HTR-8/SVneo (cell line): ENCODE measurements at places on chromosomes 5 and 9.

GRCh38 chr5:175384724-175385552, 59.0 kb downstream of the DRD1 start:
- no peak for DNase-seq

GRCh38 chr9:94639999-94640376, 670 bp upstream of the FBP1 start:
- DNase-seq: no peak

DNA sequence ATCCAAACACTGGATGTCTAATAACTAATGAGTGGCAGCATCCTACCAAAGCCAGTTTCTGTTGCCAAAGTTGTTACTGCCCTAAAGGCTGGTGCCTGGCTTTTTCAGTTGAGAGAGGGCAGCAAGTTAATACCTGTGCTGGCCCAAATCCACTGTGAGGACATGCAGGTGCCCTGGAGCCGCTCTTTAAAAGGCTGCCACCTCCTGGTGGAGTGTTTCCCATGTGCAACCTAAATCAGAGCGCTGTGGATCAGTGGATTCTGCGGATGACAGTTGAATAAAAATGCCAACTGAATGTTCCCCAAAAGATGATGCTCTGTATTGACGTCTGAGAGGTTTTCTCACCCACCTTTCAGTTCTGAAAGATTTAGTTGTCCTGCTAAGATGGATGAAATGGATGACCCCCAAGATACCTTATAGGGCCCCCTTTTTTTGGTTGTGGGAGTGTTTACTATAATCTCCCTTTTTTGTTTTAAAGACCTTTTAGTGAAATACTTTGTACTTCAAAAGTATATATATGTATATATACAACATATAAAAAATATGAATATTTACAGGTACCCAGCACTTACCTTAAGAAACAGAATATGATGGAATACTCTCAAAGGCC, 146.4 kb downstream of the EGFLAM start:
- no peak for DNase-seq

DNA sequence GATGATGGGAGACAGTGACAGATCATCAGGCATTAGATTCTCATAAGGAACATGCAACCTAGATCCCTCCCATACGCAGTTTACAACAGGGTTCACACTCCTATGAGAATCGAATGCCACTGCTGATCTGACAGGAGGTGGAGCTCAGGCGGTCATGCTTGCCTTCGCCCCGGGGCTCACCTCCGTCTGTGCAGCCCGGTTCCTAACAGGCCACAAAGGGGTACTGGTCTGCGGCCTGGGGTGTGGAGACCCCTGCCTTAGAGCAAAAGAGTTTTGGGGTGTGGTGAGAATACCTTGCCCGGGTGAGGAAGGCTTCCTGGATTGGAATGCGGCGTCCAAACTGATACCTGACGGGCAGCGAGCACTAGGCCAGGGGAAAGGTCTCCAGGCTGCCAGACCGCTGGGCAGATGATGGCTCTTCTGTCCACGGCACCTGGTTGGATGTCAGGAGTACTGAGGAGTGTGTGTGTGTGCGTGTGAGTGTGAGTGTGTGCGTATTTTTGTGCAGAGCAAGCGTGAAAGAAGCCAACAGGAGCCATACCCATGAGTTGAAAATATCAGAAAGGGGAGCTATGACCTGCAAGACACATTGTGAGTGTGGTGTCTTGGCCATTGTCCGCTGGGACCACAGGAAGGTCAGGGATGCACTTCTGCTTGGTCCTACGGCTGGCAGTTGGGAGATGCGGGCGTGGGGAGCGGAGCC, 55.4 kb downstream of the ACER2 start:
- no peak for DNase-seq

DNA sequence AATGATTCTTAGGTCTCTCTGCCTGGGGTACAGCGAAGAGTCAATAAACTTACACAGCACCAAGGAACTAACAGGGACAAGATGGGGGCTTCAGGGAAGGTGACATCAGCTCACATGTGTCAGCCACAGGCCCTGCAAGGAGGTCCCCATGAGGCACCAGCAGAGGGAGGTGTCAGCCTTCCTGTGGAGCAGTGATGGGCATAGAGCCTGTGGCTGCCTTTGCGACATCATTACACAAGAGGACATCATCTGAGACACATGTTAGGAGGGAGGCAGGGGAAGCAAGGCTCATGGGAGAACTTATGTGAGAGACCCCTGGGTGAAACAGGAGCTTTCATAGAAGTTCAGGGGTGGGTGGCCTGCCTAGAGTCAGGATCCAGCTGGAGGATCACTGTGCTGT, 389.6 kb downstream of the SEMA5A start:
- peak; percentile 57 for DNase-seq
